Amniotic epithelial cell (primary cell): ENCODE measurements at places on chromosomes 2 and 18.
A peak's percentile ranks its signal among the peaks of the same experiment; 100 is the strongest.

DNA sequence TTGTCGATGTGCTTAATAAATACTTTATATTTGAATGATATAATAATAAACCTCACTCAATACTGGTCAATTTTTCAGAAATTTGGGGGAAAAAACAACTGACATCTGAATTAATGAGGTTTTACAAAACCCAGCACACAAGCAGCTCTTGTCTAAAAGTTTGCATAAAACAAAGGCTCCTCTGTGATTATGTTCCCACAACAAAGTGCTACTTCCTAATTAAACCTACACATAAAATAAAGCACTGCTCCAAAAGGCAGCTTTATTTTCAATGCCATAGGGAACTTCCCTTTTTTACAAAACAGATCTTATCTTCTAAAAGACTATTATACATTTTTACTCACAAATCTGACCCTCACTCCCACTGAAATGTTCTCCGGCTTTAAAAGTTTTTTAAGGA lies 47.1 kb downstream of the LAMA1 start:
- DNase-seq, result no peak

GRCh38 chr2:157261199-157261782 lies 3.8 kb downstream of the GALNT5 start:
- DNase-seq, result peak; percentile 52

GRCh38 chr2:84041506-84041905 lies 417.6 kb downstream of the SUCLG1 start:
- DNase-seq, result no peak

- no peak for DNase-seq
Observed at GRCh38 chr2:241728627-241729026, 5.8 kb upstream of the D2HGDH start.

DNA sequence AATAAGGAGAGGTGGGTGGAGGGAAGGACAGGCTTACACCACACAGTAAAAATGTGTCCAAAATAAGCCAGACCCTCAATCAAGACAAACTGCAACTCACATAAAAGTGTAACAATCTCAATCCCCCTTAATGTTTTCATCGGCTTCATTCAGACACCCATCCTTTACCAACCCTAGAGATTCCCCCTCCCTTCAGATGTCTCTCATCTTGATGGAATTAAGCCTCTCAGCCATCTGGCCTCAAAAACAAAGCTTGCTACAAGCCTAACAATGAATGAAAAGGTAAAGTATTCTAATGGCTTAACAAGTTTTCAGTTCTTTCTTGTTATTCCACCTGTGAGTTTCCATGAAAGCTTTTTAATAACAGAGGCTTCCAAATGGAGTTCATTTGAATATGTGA lies 5.2 kb downstream of the RTTN start:
- no peak for DNase-seq

- DNase-seq, result no peak
Observed at GRCh38 chr2:187013058-187013457, 164.1 kb upstream of the ZSWIM2 start.

GRCh38 chr2:24491542-24492420 lies 727 bp downstream of the NCOA1 start:
- no peak for DNase-seq

DNA sequence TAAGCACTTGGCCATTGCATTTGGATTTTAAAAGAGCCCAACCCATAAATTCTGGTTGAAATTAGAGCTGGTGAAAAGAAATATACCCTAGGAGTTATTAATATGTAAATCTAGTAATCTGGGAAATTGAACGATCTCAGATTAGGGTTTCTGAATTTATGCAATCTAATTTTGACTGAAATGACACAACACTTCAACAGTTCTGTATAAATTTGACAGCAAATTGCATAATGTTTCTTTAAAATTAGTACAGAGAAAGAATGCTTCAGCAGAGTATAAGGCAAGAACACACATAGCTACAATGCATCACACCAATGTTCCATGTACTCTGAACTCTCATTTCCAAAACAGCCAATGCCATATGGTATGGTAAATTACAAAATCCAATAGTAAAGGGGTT lies 201.5 kb upstream of the ITGA4 start:
- no peak for DNase-seq

GRCh38 chr2:14923820-14924580 lies 291.5 kb downstream of the LRATD1 start:
- DNase-seq, result no peak

- peak; percentile 38 for DNase-seq
Observed at GRCh38 chr18:21904856-21905255, 164.3 kb downstream of the MIB1 start.

DNA sequence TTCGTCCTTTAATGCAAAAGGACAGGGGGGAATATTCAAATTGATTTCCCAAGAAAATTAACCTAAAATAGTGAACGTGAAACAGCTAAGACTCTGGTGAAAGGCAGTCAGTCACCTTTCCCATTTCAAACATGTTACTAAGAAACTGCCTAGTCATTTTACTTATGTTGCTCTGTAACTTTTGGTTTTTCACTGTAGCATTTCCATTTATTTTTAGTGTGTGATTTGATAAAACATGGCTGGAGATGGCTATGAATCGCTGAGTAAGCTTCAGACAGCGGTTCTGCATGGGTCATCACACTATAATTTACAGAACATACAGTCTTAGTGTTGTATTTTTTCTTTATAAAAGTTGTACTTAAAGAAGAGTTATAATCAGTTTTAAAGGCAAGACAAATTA lies 16.0 kb upstream of the KIDINS220 start:
- DNase-seq, result no peak

- DNase-seq, result peak; percentile 86
Observed at GRCh38 chr18:67670024-67670543, 153.6 kb upstream of the DSEL start.

- no peak for DNase-seq
Observed at GRCh38 chr18:79756826-79757225, 40.9 kb upstream of the KCNG2 start.

- DNase-seq, result peak; percentile 97
Observed at GRCh38 chr2:138948070-138948539, 167.9 kb upstream of the NXPH2 start.

DNA sequence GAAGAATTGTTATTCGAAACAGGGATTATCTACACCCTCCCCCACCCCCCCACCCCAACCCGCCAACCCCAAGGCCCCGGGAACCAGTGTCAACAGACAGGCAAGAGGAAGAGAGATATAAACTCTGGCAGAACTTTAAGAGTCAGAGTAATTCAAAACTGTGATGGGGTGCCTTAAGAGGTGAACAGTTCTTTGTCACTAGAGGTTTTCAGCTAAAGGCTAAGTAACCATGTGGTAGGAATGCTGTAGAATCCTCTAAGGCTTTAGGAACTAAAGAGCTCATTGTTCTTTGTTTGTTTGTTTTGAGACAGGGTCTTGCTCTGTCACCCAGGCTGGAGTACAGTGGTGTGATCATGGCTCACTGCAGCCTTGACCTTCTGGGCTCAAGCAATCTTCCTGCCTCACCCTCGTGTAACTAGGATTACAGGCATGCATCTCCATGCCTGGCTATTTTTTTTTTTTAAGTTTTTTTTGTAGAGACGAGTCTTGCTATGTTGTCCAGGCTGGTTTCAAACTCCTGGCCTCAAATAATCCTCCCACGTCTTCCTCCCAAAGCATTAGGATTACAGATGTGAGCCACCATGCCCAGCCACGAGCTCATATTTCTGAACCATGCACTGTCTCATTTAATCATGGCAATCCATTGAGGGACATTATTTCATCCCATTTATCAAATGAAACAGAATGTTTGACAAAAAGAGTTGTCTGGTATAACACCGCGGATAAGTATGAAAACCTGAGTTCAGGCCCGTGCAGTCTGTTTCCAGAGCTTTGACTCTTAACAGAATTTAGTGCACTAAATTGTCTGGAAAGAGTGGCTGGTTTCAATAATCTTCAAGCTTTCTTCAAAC lies 20.8 kb upstream of the TMEM17 start:
- no peak for DNase-seq

- DNase-seq, result no peak
Observed at GRCh38 chr2:29733213-29733612, 188.2 kb downstream of the ALK start.

DNA sequence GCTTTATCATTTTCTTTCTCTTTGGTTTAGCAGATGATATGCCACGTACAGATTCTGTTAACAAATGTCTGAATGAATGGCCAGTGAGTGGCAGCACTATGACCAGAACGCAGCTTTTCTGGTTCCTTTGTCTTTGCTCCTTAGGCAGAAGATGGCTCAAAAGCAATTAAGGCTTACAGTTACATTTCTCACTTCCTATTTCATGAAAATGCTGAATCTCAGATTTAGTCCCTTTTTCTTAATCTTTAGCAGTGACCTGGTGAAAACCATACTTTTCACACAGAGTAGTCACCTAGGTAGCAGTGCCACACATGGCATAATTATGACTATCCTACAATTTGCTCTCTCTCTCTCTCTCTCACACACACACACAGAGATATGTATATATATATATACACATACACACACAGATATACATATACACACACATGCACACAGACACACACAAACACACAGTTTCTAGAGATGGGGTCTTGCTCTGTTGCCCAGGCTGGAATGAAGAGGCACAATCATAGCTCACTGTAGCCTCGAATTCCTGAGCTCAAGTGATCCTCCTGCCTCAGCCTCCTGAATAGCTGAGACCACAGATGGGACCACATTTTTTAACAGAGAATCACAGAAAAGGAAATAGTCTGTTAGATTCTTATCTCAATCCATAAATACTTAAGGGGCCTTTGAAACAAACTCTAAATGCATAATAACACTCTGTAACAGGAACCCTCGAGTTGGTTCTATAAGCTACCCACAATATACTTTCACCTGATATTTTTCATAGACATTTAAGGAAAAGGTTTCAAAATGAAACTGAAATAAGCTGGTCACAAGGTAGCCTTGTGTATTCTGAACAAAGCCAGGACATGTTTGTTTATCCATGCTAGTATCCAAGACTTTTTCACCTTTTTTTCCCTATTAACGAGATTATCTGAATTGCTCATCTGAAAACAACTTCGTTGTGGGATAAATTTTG lies 11.6 kb downstream of the PDE6D start:
- no peak for DNase-seq

DNA sequence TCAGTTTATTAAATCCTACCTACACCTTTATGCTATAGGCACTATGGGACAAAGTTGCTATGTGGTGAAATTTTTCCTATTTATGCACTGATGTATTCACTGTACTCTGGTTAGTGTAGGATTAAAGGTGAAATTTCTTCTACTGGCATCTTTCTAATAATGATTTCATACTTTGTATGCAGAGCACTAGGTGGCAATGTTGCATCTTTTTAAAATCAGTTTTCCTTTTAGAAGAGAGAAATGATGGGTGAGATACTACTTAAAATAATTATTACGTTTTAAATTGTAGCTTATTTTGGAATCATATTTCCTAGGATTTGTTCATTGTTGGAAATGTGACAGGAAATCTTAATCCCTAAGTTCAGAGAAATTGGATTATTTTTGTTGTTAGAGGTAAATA lies 150.9 kb downstream of the CD8B2 start:
- peak; percentile 16 for DNase-seq

- DNase-seq, result no peak
Observed at GRCh38 chr2:54569745-54570301, 113.7 kb downstream of the SPTBN1 start.

- DNase-seq, result peak; percentile 82
Observed at GRCh38 chr2:102337012-102337411, 18.6 kb upstream of the IL18R1 start.

DNA sequence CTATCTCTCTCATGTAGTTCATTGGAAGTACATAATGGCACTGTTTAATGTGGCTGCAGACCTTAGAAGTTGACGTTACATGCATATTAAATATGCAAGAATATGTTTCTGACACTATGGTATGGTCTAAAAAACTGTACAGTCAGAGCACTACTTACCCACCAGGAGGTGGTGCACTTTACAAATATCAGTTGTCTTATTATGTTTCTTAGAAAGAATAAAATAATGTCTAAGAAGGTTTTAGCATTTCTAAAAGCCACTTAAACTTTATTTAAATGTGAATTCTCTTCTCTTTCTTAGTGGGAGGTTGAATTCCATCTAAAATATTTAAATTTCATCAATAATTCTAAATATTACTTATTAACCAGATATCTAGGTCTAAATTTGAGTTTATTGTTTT lies 4.3 kb downstream of the TMEFF2 start:
- peak; percentile 47 for DNase-seq

- peak; percentile 14 for DNase-seq
Observed at GRCh38 chr2:82796132-82796531, 1662.9 kb downstream of the SUCLG1 start.

- no peak for DNase-seq
Observed at GRCh38 chr2:224056889-224057288, 17.8 kb upstream of the SERPINE2 start.

GRCh38 chr2:100568989-100569388 lies 6.2 kb downstream of the PDCL3 start:
- no peak for DNase-seq

DNA sequence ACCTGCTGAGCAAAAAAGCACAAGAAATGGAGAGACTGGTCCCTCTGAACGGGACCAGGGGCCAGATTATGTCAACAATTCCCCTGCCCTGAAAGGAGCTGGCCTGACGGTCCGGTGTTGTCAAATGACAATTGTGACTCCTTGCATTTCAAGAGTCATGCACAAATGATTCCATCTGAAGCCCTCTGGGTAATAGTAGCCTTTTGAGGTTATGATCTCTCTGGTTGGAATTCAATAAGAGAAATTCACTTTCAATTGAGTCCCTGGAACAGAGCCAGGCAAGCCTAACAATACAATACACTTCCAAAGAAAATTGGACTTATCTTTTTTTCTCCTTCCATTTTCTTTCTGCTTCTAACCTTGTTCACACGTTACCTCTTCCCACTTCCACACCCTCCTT lies 116.9 kb downstream of the C1D start:
- DNase-seq, result no peak

DNA sequence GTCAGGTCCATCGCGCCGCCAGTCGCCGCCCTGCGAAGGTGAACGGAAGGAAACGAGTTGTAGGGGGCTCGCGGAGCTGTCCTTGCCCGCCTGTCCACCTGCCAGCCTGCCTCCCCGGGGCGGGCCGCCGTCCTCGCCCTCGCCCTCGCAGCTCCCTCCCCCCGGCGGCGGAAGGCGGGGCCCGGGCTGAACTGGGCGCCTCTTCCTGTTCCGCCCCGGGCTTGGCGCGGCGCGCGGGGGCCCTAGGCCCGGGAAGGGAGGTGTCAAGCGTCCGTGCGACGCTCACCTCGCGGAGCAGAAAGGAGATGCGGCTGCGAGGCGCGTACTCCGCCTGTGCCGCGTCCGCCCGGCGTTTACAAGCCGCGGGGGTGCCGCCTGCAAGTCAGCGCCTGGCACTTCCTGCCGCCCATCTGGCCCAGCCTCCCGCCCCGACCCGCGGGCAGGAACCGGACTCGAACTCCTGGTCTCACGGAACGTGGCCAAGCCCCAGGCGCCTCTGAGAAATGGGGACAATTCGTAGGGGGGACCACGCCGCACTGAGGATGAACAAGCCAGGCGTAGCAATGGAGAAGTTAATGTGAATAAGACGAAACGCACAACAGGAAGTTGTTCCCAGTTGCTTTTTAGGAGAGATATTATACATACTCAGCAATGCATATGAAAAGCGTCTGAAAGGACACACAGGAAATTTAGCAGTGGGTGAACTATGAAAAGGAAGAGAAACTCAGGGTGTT lies at the start of gene CNPPD1:
TSS of gene CNPPD1 (minus strand) at position 108 of the 734 bp plus-strand sequence. CDS start at position 11, 97 bp downstream.
- DNase-seq, result peak; percentile 66
